Body of pancreas (tissue), 4 donors: ENCODE measurements at places on chromosomes 1 and 21. TPM values are rescaled to one million over a fixed set of nuclear protein-coding genes. Genes with fewer than 3 reads are reported as not detected.

GRCh38 chr1:102970496-102971078 is 137.7 kb downstream of the COL11A1 start:
- H3K27ac ChIP-seq: no peak overlapping the region
- H3K36me3 ChIP-seq: no peaks in the 10 kb centered on the region
- DNase-seq: peak; percentile 12
- no peaks in the 10 kb centered on the region for H3K27me3 ChIP-seq
- H3K4me3 ChIP-seq: no peak overlapping the region

DNA sequence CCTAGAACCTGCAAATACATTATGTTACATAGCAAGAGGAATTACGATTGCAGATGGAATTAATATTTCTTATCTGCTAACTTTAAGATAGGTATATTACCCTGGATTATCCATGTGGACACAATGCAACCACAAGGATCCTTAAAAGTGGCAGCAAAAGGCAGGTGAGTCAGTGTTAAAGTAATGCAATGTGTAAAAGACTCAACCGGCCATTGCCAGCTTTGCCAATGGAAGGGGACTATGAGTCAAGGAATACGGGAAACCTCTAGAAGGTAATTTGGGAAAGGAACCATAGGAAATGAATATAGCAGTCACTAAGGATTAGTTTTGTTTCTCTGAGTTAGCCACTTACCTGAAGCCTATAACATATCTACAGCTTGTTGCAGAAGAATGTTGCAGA is 692.1 kb upstream of the ZP4 start:
- H3K36me3 ChIP-seq: no peaks in the 10 kb centered on the region
- H3K4me3 ChIP-seq: no peak overlapping the region
- DNase-seq: no peak
- H3K27me3 ChIP-seq: no peaks in the 10 kb centered on the region

- H3K36me3 ChIP-seq: no peaks in the 10 kb centered on the region
- H3K27ac ChIP-seq: no peak overlapping the region
- no peak for DNase-seq
- H3K4me1 ChIP-seq: no peaks in the 10 kb centered on the region
- no peaks in the 10 kb centered on the region for H3K27me3 ChIP-seq
Observed at GRCh38 chr1:240644732-240645131, 32.8 kb upstream of the GREM2 start.

The C1orf116 gene
- total RNA-seq: 23.3 TPM

The TFF3 gene
- 6.3 TPM for total RNA-seq
